Kidney epithelial cell (primary cell): ENCODE measurements at places on chromosomes 5 and 9. TPM values are rescaled to one million over a fixed set of nuclear protein-coding genes. Genes with fewer than 3 reads are reported as not detected.

CAPSL gene
- total RNA-seq: not detected in 2 replicates

- DNase-seq: no peak
These were observed 261.9 kb upstream of the ZNF462 start for GRCh38 chr9:106600955-106601560.

CDC20B gene
- total RNA-seq: 0.27 TPM in 1 of 2 replicates, not detected in the other

FIBCD1 gene
- total RNA-seq: 2.3 and 2.6 TPM in 2 replicates

EQTN gene
- not detected in 2 replicates for total RNA-seq

ANKRD18B gene
- total RNA-seq: 2.1 and 3.8 TPM in 2 replicates

GRCh38 chr5:66742083-66742895 is 146.1 kb downstream of the MAST4 start:
- no peak for DNase-seq

SPATA31A5 gene
- total RNA-seq: not detected in 2 replicates

- DNase-seq: no peak
These were observed 436.7 kb downstream of the CTNND2 start for GRCh38 chr5:11467588-11467987.

DNA sequence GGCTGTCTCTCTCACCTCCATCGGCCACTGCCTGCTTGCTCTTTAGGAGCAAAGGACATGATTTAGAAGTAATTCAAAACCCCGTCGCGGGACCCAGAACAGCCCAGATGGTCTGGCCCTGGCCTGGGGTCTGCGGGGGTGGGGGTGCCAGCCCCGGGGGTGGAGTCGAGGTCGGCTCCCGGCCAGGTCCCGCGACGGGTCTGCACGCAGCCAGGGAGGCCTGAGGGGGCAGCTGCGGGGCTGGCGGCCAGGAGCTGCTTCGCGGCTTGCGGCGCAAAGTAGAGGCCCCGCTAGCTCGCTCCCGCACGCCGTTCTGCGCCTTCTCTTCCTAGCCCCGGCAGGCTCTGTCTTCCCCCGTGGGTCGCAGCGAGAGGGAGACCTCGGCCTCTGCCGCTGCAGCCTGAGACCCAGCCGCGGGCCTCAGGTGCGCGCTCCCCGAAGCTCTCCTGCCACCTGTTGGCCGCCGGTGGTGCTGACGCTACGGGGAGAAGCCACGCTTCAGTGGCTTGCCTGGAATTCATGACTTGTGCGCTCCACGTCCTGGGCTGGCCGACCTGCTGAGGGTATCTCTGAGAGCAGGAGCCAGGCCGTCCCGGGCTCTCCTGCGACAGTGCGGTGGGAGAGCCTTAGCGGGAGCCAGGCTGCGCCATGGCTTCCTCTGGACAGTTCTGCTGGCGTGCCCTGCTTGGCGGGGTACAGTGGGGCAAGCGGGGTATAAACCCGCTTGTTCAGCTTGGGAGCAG is 157.2 kb upstream of the PITX1 start:
- DNase-seq: peak; percentile 43

DNA sequence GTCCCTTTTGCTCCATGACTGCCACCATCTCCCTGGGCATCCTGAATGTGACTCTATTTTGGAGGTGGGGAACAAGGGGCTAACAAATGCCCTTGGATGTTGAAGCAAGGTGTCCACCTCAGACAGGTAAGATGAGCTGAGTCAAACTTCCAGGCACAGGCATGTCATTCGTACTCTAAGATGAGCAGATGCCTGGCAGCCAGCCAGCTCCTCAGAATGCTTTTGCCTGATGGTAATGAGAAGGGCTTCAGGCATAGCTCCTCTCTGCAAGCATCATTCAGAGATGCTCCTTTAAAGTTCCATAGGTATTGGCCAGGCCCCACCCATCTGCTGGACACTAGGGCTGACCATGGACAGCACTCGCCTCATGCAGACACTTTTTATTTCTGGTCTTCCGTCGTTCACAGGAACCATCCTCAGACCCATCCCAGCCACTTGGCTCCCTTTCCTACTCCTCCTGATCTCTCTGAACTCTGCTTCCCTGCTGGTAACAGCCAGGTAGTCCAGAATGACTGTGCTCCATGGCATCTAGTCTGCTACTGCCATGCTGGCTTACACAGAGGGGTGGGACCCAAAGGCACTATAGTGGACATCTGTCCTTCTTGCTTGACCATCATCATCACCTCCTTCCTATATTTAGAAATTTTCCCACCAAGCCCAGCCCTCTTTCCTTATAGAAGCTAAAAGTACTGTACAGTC is 118.8 kb downstream of the GLIS3 start:
- DNase-seq: no peak

GABRA6 gene
- total RNA-seq: not detected in 2 replicates

NOXA1 gene
- 0.84 and 1.8 TPM in 2 replicates for total RNA-seq

GRCh38 chr5:111075520-111075919 is 4.0 kb downstream of the TSLP start:
- DNase-seq: no peak

DNA sequence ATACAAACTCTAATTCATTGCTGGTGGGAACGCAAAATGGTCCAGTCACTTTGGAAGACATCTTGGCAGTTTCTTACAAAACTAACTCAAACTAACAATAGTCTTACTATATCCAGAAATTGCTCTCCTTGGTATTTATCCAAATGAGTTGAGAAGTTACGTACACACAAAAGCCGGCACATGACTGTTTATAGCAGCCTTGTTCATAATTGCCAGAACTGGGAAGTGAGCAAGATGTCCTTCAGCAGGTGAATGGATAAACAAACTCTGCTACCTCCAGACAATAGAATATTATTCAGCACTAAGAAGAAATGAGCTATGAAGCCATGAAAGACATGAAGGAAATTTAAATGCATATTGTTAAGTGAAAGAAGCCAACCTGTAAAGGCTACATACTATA is 17.9 kb upstream of the GNAQ start:
- no peak for DNase-seq

FOXD4 gene
- total RNA-seq: 0.13 and 0.34 TPM in 2 replicates

DNA sequence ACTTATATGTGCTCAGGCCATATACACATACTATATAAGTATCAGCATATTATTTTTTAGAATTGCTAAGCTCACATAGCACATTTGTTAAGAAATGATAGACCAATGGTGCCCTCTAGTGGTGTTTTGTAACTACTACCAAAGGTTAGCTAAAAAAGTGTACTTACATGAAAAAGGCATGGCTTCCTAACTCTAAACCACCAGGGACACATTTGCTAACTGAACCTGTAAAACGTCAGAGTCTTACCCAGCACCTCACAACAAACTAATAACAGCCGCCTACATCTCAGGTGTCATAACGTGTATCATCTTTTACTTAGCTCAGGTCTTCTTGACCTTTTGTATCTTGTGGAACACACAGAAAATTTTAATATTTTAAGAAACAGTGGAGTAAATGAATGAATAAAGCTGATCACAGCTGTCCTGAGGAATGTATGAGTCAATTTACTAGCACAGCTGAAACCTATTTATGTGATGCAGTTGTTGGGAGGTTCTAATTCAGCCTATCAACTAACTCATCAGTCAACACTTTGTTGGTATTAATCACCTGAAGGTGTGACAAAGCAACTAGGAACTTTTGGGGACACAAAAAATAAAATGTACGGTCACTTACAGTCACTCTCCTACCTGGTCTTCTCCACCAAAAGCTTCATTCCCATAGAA is 72.9 kb downstream of the BAAT start:
- peak; percentile 45 for DNase-seq

BTNL8 gene
- total RNA-seq: not detected in 2 replicates

- no peak for DNase-seq
These were observed 23.2 kb downstream of the CNTFR start for GRCh38 chr9:34566322-34566721.

- no peak for DNase-seq
These were observed 127.3 kb downstream of the STARD4 start for GRCh38 chr5:111385051-111385450.

PKD2L2 gene
- not detected in 2 replicates for total RNA-seq

- no peak for DNase-seq
These were observed 309.1 kb downstream of the NSG2 start for GRCh38 chr5:174354571-174354970.

DNA sequence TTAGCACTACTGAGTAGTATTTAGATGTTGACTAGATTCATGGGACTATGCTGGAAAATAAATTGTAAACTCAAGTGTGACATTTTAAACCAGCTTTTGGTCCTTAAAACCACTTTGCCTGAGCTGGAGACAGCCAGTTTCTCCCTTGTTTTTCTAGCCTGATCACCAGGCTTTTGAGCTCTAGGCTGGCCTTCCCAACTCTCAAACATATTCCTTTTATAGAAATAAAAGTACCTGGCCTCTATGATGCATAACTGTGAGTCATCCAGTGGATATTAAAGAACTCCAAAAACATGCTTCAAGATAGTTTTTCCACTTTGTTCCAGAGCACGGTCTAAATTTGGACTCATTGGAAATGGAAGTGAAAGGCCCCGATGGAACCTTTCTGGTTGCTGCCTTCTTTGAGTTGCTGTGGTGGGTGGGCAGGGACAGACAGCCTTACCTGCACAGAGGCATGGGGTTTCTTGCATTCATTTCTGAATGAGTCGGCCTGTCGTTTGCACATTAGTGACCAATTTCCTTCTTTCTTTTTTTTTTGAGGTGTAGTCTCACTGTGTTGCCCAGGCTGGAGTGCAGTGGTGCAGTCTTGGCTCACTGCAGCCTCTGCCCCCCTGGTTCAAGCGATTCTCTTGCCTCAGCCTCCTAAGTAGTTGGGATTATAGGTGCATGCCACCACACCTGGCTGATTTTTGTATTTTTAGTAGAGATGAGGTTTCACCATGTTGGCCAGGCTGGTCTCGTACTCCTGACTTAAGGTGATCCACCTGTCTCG is 43.1 kb downstream of the TRIO start:
- DNase-seq: no peak

- no peak for DNase-seq
These were observed 6.9 kb upstream of the AJM1 start for GRCh38 chr9:136835162-136835931.

SLC34A3 gene
- 0.25 TPM in 1 of 2 replicates, not detected in the other for total RNA-seq

ARL14EPL gene
- not detected in 2 replicates for total RNA-seq

DNA sequence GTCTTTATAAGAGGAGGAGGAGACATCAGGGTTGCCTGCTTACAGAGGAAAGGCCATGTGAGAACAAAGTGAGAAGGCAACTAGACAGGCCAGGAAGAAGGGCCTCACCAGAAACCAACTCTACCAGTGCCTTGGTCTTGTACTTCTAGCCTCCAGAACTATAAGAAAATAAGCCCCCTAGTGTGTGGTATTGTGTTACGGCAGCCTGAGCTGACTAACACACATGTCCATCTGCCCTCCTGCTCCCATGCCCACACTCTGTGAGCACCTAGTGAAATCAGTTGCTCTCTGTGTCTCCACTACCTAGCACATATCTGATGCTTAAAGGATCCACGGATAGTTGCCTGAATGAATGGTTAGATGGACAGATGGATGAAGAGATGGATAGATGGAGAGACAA is 6.9 kb downstream of the AK3 start:
- no peak for DNase-seq

DNA sequence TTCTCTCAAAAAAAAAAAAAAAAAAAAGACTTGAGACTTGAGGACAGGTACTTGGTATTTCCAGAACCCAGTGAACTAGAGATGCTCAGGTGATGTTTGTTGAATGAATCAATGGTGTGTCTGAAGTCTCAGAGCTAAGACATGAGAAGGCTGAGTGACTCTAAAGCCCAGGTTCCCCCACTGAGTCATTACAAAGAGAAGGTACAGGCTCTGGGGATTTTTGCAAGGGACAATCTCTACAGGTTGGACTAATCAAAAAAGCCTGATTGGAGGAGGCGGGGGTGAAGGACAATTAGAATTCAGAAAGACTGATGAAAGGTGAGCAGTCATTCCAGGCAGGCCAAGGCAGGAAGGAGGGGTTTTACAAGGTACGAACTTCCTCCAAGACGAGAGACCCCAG is 8.2 kb upstream of the FABP6 start:
- DNase-seq: no peak

- no peak for DNase-seq
These were observed 97.3 kb downstream of the ZNF462 start for GRCh38 chr9:106960258-106960657.
